ENCODE measurements at places on chromosomes 6 and 20.

GRCh38 chr6:100721256-100721655, 159.9 kb downstream of the ASCC3 start:
- no peak for DNase-seq

GRCh38 chr6:149387779-149388512, 12.1 kb upstream of the SUMO4 start:
- DNase-seq = no peak

DNA sequence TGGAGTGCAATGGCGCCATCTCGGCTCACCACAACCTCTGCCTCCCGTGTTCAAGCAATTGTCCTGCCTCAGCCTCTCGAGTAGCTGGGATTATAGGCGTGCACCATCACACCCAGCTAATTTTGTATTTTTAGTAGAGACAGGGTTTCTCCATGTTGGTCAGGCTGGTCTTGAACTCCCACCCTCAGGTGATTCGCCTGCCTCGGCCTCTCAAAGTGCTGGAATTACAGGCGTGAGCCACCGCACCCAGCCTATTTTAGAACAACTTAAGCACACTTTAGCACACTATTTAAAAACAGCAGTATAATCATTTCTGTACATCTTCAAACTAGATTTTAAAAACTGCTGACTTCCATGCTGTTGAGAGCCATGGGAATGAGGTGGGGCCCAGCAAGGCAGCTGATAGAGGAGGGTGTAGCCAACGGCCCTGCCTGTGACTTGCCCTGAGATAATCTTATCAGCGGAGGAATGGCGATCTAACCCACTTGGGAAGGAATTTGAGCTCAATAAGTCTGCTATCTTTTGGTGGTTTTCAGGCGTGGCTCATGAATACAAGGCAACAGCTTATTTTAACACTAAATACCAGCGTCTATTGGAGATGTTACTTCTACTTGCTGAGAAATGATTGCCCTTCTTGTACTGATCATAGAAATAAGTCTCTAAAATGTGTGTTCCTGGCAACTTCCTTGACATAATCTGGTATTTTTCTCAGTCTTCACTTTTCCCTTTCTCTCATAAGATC, 12.1 kb downstream of the ZDHHC14 start:
- DNase-seq = no peak

DNA sequence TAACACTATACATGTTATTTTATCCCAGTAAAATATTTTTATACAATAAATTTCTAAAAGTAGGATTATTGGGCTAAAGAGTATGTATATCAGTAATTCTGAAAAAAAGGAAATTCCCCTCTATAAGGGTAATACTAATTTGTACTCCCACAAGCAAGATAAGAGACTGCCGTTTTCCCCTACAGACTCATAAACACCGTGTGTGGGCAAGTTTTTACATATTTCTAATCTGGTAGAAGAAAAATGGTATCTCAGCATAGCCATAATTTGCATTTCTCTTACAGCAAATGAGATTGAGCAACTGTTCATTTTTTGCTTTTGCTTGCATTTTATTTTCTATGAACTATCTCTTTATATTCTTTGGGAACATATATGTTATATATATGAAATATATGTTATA, 26.0 kb upstream of the MYMX start:
- DNase-seq = no peak

DNA sequence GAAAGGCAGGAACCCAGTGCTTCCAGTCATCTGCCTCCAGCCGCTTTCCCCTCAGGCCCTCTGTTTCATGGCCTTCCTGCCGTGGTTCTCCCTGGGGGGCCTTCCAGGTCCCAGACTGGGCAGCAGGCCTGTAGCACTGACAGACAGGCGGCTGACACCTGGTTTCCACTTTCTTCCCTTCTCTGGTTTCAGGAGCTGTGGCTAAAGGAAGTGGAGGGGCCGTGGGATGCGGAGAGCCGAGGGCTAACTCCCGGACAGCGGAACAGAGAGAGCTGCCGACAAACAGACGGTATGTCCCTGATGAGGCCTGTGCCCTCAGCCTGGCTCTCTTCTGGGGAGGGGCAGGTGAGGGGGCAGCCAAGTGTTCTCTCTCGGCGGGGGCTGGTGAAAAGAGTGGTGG, 12.5 kb downstream of the LRRC73 start:
- DNase-seq = no peak

DNA sequence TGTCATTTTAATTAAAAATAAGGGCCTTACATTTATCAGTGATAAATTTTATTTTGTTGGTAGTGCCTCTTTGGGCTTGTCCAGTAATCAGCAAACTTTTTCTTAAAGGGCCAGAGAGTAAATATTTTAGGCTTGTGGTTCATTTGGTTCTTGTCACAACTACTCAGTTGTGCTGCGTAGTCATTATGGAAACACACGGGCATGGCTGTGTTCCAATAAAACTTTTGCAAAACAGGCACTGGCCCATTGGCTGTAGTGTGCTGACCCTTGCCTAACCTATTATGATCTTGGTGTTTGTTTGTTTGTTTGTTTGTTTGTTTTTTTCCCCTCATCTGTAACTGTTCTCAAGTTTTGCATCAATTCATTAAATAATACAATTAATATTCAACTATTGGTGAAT, 19.4 kb downstream of the TBPL1 start:
- DNase-seq = no peak

GRCh38 chr6:73514746-73515110, 6.1 kb downstream of the EEF1A1 start:
- DNase-seq = no peak

GRCh38 chr6:138503881-138504680, 4.8 kb upstream of the NHSL1 start:
- no peak for DNase-seq

DNA sequence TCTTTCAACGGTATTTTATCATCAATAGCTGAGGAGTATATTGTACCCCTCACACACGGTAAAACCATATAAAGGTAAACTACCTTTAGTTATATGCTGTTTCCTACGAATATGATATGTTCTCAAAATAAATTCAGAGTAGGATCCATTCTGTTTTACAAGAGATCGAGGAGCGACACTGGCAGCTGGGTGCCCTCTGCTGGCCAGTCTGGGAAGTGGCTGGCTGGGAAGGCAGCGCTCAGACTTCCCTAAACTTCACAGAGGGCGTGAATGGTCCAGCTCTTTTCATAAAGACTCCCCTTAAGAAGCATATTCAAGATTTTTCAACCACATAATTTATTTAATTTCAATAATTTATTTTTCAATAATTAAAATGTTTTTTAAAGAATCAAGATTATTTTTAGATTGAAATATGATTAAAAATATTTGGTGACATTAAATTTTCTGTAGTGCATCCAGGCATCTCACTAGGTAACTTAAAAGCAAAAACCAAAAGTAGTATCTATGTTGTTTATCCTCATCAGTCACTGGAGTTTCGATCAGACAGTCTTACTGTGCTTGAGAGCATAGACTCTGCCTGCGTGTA, 187.5 kb upstream of the PDE10A start:
- peak; percentile 49 for DNase-seq

DNA sequence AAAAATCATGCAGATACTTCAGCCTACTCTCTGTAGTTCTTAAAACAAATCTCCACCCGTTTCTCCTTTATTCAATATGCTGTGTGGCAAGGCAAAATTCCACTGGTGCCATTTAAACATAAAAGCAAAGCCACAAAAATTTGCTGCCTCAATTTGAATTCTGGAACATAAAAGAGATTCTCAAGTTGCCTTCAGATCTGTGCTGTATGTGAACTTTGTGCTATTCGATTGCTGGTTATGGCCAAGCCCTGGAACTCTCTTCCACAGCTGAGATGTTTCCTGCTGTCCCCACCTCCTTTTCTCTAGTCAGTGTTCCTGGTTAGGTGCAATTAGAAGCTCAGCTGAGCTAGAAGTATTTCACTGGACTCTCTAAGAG, 395.3 kb upstream of the BTBD3 start:
- no peak for DNase-seq

- no peak for DNase-seq
Measured at GRCh38 chr20:55166063-55166462, 690.7 kb downstream of the DOK5 start.

DNA sequence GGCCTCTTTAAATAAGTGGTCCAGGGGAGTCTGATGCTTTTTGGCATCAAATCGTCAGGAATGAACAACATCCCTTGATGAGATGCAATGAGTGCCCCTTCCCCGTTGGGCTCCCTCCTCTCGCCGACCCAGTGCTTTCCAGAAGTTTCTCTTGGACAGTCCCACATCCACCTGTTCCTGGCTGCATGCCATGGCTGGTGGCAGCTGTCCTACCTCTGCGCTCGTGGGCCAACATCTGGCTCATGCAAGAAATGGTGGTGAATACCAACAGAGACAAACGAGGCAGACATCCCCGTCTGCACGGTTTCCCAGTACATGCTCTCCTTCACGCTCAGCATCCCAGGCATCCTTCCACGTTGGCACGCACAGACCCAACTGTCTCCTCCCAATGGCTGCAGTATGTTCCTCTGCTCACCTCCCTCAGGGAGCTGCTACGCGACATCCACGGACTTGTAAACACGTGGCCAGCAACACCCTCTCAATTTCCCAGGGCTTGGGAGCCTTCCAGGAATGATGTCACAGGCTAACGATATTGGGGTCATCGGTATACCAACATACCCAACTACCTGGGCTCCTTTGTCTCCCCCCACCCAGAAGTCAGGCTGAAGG, 37.5 kb downstream of the PPP1R3G start:
- no peak for DNase-seq

GRCh38 chr20:47956268-47956995, 171.2 kb upstream of the SULF2 start:
- no peak for DNase-seq

- DNase-seq = no peak
Measured at GRCh38 chr20:3406481-3407039, 909 bp downstream of the DNAAF9 start.

DNA sequence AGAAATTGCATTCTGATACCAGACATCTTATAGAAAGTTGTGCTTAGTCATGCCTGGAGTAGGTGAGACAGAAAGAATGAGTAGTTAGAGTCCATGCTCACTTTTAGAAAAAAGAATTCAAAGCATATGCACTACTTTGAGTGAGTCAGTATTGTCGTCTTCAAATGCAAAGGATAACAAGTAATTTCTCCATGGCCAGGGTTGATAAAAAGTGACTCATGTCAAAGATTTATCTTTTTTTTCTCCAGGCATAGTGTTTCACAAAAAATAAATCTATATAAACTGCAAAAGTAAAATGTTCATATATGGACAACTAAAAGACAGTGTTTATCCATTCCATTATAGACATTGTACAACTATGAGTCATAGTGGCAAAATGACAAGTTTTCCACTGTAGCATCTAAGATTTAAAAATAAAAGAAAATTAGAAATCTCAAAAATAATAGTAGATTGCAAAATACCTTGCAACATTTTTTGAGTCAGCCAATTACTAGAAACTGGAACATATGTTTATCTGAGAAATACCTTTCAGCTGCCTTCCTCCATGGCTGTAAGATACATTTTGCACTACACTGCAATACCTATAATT, 329.6 kb downstream of the GRIK2 start:
- DNase-seq = no peak

DNA sequence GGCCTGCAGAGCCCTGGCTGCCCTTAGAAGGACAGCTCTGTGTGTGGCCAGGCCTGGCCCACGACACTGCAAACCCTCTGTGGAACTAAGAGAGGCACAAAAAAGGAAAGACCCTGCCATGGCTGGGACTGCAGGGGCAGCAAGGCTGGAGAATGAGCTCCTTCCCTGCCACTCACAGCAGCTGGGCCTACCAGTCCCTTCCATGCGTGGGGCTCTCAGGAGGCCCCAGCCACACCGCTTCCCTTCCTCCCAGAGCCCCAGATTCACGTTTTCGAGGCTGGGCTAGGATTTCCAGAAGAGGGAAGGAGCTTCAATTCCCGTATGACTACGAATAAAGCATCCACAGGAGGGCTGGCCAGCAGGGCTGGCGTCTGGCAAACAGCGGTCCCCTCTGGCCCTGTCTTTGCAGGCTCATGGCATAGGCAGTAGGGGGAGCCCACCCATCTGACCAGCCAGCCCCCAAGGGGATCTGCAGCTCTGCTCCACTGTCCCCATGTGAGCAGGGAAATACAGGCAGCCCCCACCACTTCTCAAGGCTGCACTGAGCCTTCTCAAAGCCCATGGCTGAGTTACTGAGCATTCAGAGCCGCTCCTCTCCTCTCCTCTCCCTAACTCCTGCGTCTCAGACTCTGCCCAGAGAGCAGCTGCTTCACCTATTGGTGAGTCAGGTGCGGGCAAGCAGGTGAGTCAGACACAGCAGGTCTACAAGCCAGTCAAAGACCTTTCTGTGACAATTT, 53.1 kb downstream of the NINL start:
- no peak for DNase-seq

DNA sequence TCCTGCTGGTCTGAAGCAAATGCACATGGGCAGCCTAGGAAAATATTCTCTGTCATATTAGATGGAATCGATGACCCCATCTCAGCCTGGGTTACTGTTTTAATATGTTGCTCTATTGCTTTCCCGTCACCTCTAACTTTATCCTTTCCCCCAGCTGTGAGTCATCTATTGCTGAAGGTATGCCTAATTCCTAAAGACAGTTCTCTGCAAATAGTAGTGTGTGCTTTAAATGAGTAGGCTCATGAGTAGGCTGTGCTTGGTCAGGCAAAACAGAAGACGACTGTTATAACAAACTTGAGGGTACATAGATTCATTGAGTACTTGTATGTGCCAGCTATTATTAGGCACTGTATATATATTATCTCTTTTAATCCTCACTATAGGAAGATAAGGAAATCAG, 47.2 kb downstream of the CTNNBL1 start:
- no peak for DNase-seq

GRCh38 chr6:5851261-5851757, 155.4 kb downstream of the NRN1 start:
- peak; percentile 49 for DNase-seq

DNA sequence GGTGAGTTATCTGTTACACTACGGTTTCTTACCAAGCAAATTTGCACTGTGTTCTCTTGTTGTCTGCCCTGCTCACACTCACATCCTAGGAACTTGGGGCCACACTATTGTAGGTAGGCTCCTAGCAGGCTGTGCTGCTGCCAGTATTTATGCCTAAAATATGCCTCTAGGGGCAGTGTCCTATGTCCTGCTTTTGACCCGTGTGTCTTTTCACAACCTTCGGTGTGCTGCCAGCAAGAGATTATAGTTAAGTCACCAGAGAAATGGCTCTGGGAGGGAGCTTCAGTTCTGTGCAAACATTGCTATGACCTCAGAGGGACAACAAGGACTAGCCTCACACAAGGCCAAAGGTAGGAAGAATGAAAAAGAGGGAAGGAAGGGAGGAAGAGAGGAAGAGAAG, 8.9 kb upstream of the TAAR5 start:
- DNase-seq = no peak

DNA sequence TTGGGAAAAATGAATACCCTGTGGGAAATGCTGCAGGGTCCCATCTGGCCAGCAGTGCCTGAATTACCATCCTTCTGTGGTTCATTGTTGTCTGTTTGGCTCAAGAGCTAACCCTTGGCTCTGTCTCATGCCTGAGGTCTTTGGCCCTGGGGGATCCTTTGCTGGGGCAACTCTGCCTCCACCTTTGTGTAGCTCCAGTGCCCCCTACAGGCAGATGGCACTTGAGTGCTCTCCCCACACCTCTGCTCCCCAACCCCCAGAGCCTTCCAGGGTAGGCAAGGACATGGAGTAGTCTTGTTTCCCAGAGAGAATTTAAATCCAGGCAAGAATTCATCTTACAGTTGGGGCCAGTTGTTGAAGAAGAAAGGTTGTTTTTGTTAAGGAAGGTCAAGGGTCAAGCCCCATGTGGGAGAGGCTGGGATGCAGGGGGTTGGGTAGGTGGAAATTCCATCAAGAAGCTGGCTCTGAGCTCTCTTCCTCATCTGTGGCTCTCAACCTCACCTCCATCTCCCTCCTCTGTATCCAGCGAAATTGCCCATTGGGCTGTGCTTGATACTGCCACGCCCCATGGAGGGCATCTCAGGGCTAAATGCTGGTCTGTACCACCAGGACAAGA, 44.2 kb downstream of the ZNF831 start:
- peak; percentile 66 for DNase-seq

Data from stimulated activated CD8-positive, alpha-beta memory T cell treated with anti-CD3 and anti-CD28 coated beads, Interleukin-2, amount 100 ng/mL, for 48 hours (primary cell).